NCI-H1092 treated with DMSO at 0.1 percent for 48 hours (cell line): ENCODE measurements at places on chromosomes 6 and 20.

DNA sequence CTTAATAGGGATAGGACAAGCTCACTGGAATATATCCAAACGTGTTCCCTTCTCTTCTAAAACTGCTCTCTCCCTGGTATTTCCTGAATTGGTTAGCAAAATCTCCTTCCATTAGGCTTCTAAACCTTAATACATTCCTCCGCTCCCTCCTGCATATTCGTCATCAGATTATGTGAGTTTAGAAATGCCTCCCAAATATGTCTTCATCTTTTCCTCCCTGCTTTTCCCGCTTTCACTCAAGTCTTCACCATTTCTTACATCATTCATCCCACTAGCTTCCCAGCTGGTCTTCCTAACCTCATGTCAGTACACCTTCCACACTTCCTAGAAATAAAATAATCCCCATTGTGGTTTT, 26.9 kb downstream of the SLC22A16 start:
- DNase-seq = no peak

GRCh38 chr6:89826029-89826528, 3.6 kb upstream of the CASP8AP2 start:
- DNase-seq = no peak

DNA sequence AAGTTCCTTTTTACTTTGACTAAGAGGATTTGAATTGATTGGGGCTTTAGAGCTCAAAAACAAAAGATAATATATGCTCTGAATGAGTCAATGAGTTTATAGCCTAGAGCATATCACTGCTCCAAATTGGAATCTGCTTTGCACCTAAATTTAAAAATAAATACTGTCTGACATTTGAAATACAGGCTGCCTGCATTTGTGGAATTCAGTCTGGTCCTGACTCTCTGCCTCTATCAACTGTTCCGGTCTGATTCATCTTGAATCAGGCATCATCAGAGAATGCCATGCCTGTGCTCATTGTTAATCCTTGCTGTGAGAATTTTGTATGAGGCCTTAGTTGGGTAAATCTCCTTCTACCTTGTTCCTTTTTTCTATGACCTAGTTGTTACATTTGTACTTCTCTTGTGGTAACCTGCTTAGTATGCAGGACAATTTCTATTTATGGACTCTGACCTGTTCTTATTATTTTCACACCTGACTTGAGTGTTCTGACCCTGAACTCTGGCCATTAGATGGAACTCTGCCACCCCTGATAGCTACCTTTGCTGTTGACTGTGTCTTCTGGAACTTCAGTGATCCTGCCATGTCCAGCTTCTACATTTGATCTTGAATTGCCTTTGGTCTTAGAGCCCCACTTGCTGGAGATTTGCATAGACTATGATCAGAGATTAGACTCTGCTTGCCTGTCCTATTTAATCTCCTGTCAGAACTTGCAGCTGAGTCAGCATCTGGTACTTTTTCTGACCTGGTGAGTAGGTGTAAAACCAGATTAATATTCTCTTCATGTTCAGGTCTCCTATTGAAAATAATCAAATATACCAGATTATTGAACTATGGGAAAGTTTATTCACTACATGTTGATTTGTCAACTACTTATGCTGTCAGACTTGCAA, 442.7 kb upstream of the HS3ST5 start:
- DNase-seq = no peak

GRCh38 chr20:10747019-10747418, 73.2 kb upstream of the JAG1 start:
- DNase-seq = no peak

DNA sequence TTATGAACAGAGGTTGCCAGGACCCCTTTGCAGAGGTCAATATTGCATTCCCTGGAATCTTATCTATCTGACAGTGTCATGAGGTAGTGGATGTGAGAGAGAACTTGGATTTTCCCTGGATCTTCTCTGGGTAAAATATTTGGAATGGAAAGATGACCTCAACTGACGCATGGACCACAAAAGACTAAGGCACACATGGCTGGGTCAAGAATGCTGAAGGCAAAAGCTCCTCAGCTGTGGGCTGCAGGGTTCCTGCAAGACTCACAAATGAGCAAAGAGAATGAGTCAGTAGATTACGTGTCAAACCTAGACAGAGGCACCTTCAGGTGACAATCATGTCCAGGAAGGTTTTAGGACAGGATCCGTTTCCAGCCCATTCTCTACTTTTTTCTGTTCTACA, 484.0 kb downstream of the C6orf118 start:
- no peak for DNase-seq

DNA sequence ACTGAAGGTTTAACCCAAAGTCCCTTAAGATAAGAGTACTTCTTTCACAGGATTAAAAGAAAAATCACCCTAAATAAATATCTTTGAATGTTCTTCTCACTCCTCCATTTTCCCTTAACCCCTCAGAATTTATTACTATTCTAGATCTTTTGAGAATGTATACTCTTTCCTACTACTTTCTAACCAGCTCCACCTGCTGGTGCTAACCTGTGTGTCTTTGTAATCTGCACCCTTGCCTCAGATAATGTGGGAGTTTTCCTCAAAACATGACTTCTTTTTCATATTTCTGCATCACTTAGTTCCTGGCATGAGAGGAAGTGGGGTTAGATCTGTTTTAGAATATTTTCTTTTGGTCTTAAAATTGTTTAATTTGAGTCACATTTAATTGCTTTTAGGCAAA, 394.2 kb downstream of the BMP2 start:
- peak; percentile 32 for DNase-seq
